ENCODE measurements at places on chromosomes 3 and 15. TPM values are rescaled to one million over a fixed set of nuclear protein-coding genes. Genes with fewer than 3 reads are reported as not detected.

HRG gene
- not detected for total RNA-seq

DNA sequence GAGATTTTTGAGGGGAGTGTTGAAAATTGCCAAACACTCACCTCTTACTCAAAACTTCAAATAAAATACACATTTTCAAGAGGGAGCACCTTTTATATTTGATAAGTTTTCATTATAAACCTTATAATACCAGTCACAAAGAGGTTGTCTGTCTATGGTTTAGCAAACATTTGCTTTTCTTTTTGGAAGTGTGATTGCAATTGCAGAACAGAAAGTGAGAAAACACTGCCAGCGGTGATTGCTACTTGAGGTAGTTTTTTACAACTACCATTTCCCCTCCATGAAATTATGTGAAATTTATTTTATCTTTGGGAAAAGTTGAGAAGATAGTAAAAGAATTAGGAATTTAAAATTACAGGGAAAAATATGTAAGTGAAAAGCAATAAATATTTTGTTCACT lies 20.1 kb downstream of the DIPK2A start:
- no peaks in the 10 kb centered on the region for H3K27me3 ChIP-seq
- H3K4me3 ChIP-seq = no peak overlapping the region
- no peak overlapping the region for H3K27ac ChIP-seq
- peaks cover 18% of the 10 kb centered on the region for H3K36me3 ChIP-seq

DNA sequence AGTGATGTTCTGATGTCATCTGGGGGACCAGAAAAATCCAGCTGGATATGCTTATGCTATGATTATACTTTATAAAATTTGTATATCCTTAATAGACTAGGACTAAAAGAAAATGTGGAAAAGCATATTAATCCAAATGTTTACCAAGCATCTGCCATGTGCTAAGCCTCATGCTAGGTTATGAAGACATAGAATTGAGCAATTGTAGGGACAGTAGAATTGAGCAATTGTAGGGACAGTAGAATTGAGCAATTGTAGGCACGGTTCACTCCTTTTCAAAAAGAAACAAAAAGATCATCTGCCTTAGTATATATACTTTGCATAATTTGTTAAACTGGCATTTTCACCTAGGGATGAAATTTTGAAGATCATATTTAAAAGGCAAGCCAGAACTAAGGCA lies 18.3 kb downstream of the ABHD5 start:
- DNase-seq = no peak
- no peaks in the 10 kb centered on the region for H3K27me3 ChIP-seq
- no peak overlapping the region for H3K27ac ChIP-seq
- H3K4me3 ChIP-seq = no peak overlapping the region

KLHL40 gene
- not detected for total RNA-seq

DNA sequence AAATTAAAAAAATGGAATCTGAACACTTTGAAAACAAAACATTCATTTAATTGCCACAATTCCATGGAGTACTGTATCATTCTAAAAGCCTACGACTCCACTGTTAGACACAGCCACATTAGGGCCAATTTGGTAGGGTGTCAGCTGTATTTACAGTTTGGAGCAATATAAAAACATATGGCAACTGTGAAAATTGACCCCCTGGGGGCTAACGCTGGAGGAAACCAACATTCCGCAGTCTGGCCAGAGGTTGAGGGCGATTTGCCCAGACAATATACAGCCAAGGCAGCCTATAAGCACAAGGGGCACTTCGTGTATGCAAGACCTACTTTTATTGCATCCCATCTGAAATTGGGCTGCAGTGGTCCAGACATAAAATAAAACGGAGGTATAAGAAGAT lies 476.5 kb upstream of the WNT5A start:
- H3K36me3 ChIP-seq = no peaks in the 10 kb centered on the region
- no peak for DNase-seq
- H3K4me1 ChIP-seq = no peaks in the 10 kb centered on the region
- no peaks in the 10 kb centered on the region for H3K27me3 ChIP-seq
- H3K27ac ChIP-seq = no peak overlapping the region
